ENCODE measurements at places on chromosomes 7 and 10.

DNA sequence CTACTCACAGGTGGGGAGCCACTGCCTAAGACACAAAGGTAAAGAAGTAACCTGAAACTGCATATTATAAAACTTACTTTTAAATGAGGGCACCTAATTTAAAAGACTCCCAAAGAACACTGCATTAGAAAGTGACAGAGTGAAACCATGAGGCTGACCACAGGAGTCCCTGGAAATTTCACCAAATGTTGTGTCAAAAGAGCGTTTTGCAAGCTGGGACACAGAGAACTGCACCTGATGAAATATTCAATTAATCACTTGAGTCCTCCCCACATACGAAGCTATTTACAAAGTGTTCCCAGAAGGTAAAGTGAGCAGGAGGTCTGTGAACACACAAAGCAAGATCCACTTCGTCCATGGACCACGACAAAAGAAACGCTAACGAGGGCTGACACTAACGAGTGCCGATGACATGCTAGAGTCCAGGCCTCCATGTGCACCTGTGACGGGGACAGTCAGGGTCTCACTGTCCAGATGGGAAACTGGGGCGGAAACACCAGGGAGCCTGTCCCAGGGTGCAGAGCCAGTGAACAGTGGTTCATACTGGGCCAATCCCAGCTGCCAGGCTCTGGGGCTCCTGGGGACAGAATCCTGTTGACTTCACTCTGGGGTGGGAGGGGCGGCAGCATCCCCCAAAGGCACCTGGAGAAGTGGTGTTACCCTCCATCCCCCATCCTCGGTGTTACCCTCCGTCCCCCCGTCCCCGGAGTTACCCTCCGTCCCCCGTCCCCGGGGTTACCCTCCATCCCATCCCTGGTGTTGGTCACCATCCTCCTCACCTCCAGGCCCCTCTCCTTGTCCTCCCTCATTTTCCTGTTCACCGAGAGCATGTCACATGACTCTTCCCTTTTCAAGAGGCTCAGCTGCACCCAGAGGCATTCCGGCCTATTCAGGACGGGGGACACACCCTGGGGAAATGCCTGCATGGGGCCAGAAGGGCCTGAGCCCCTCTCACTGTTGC lies 63.4 kb downstream of the DIP2C start:
- H3K27me3 ChIP-seq = no peaks in the 10 kb centered on the region
- no peak for DNase-seq
- H3K4me3 ChIP-seq = no peak overlapping the region
- peaks cover 20% of the 10 kb centered on the region for H3K4me1 ChIP-seq
- H3K36me3 ChIP-seq = no peaks in the 10 kb centered on the region

DNA sequence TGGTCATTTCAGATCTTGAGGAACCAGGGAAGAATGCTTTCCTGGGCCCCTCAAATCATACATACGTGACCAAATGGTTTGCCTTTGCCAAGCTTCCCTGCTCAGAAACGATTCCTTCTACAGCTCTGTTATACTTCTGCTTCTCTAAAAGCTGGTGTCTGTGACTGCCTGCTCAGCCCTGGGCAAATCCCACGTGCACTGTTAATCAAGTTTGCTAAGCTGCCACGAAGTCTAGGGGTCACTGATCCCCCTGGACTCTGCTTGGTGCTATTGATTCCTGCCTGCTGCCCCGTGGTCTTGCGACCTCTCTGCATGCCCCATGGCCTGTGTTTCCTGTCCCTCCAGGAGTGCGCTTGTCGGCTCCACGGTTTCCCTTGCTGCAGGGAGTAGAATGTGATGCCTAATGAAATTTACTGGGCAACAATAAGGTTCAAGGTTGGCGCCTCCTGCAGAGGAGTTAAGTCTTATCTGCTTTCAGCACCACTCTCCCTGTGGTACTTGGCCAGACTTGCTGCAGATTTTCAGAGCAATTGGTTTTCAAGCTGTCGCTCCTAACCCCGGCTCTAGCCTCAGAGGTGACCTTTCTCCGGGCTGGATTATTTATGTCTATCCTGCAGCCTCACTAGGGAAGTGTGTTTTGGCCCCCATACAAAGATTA lies 201.6 kb upstream of the FZD8 start:
- H3K36me3 ChIP-seq = no peaks in the 10 kb centered on the region
- H3K27me3 ChIP-seq = no peaks in the 10 kb centered on the region
- no peaks in the 10 kb centered on the region for H3K4me1 ChIP-seq
- DNase-seq = no peak

DNA sequence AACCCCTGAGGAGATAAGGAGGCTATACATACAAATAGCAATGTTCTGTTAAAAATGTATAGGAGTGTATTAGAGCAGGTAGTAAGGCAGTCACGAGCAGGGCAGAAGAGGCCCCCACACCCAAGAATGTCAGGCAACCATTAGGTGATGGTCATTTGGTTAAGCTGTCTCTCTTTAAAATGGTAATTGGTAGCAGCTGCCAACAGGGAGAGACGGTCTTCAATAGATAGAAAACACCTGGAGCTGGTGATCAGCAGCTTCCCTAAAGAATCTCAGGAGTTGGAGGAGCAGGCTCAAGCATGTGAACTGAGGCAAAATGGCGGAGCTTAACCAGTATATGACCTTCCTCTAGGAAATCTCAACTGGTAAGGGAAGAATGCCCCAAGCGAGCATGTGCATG lies 26.4 kb upstream of the HTR5A start:
- no peak for DNase-seq
- no peak overlapping the region for H3K4me3 ChIP-seq
- no peaks in the 10 kb centered on the region for H3K4me1 ChIP-seq
- no peaks in the 10 kb centered on the region for H3K27me3 ChIP-seq
- no peak overlapping the region for H3K27ac ChIP-seq

- no peak overlapping the region for H3K4me3 ChIP-seq
- no peaks in the 10 kb centered on the region for H3K4me1 ChIP-seq
- no peak overlapping the region for H3K27ac ChIP-seq
- DNase-seq = no peak
Measured at GRCh38 chr10:22727663-22728062, 13.3 kb upstream of the PIP4K2A start.

DNA sequence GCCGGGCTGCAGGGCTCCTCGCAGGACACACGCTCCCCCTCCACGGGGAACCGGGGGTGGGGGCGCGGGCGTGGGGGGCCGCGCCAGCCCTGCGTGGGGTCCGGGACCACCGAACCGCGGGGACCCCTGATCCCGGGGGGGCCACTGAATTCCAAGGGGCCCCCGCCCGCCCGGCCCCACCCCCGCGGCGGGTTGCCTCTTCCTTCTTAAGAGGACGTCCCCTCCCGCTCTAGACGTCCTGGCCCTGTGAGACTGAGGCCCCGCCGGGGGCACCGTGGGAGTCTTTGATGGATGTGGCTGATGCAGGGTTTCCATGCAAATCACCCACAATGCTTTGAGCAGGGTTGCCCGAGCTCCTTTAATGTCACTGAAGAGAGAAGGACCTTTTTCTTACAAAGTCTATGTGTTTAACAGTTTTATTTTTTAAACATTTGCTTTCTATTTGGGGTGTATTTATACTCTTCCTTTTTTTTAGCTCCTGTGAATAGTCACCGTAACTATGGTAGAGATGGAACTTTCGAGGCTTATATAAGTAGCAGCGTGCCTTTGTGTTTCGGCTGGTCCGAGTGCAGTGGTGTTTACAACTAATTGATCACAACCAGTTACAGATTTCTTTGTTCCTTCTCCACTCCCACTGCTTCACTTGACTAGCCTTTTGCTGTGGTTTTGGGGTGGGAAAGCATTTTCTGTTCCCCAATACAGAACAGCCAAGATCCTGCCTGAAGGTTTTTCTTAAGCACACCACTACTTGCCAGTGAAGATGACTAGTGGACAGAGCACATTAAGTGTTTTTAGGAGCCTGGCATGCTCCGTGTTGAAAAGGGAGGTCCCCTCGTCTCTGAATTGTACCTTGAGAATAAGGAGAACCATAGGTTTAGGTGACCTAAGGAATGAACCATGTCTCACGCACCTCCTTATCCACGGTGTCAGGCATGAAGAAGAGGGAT lies 44.8 kb downstream of the PDIA4 start:
- H3K27me3 ChIP-seq = no peaks in the 10 kb centered on the region
- peak; percentile 78 for DNase-seq
- H3K4me1 ChIP-seq = no peaks in the 10 kb centered on the region
- no peaks in the 10 kb centered on the region for H3K36me3 ChIP-seq
- peak overlapping the region; percentile 29 for H3K4me3 ChIP-seq

DNA sequence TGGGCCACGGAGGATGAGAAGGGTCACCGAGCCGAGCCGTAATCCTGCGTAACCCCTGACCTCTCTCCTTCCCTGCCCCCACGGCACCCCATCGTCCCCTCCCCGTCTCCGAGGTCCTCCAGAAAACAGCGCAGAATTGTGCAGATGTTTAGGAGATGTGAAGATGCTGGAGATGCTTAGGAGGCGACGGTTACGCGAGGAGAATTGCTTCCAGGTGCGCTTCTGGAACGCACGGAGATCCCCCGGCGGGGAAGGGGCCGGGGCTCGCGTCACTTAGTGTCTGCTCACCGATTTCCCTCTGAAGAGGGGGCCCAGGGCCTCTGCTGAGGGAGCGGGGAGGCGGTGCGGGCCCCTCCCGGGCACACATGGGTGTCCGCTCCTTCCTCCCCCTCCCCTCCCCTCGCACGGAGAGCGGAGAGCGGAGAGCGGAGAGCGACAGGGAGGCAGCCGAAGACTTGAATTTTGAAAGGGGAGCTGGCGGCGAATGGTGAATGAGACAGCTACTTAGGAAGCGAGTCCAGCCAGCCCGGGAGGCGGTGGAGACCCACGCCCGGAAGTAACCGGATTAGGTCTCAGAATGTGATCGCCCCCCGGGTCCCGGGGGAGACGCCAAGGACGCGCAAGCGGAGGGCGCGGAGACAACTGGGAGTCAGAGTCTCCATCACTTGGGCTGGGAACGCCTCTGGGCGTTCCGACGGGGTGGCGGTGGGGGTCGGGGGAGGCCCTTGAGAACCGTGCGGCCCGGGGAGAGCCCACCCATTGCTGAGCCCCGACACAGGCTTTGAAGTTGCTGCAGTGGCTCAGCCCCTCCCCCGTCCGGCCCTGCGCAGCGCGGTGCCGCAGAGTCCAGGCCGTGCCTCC lies 8.7 kb upstream of the EN2 start:
- no peak overlapping the region for H3K27ac ChIP-seq
- no peak overlapping the region for H3K4me3 ChIP-seq
- H3K36me3 ChIP-seq = no peaks in the 10 kb centered on the region
- peak; percentile 66 for DNase-seq
- H3K27me3 ChIP-seq = peaks cover 63% of the 10 kb centered on the region
- H3K4me1 ChIP-seq = no peaks in the 10 kb centered on the region

- no peaks in the 10 kb centered on the region for H3K36me3 ChIP-seq
- DNase-seq = no peak
- H3K27ac ChIP-seq = no peak overlapping the region
- no peaks in the 10 kb centered on the region for H3K4me1 ChIP-seq
- no peaks in the 10 kb centered on the region for H3K27me3 ChIP-seq
Measured at GRCh38 chr7:54781134-54781920, 22.3 kb upstream of the SEC61G start.

DNA sequence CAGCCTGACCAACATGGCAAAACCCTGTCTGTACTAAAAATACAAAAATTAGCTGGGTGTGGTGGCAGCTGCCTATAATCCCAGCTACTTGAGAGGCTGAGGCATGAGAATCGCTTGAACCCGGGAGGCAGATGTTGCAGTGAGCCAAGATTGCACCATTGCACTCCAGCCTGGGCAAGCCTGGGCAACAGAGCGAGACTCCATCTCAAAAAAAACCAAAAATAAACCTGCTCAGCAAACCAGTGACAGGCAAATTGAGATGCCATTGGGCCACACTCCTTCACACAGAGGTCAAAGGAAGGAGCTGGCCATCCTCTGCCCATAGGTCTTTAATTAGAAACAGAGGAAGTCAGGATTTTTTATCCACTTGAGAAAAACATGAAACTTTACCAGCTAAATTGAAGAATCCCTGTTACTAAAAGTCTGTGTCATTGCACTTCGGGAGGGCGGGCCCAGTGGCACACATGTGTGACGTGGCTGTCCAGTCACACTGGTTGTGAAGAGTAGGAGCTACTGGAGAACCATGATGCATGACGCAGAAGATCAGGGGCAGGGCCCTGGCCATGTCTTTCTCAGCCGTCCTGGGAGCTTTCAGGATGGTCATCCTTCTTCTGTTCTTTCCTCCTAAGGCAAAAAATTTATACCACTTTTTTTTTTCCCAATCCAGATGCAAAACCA lies 118.3 kb upstream of the ZNF438 start:
- no peaks in the 10 kb centered on the region for H3K4me1 ChIP-seq
- DNase-seq = no peak
- H3K4me3 ChIP-seq = no peak overlapping the region
- H3K36me3 ChIP-seq = no peaks in the 10 kb centered on the region

DNA sequence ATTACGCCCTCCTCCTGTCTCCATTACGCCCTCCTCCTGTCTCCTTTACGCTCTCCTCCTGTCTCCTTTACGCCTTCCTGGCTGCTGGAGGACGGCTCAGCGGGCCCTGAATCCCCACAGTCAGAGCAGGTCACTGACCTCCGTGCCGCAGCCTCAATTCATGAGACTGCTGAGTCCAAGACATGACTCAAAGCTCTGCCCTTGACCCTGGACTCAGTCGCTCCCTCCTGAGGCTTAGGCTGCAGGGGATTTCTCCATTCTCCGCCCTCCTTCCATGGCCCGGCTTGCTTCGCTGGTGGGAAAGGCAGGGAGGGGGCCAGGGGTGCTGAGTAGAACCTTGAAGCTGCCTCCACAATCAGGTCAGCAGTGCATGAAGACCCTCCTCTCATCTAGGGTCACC lies 21.0 kb upstream of the FOXL3 start:
- H3K27me3 ChIP-seq = no peaks in the 10 kb centered on the region
- no peak overlapping the region for H3K27ac ChIP-seq
- no peak overlapping the region for H3K4me3 ChIP-seq

GRCh38 chr7:157555313-157555712 lies 218.5 kb downstream of the DNAJB6 start:
- no peaks in the 10 kb centered on the region for H3K36me3 ChIP-seq
- H3K27me3 ChIP-seq = no peaks in the 10 kb centered on the region
- H3K27ac ChIP-seq = no peak overlapping the region
- H3K4me1 ChIP-seq = no peaks in the 10 kb centered on the region
- DNase-seq = no peak

DNA sequence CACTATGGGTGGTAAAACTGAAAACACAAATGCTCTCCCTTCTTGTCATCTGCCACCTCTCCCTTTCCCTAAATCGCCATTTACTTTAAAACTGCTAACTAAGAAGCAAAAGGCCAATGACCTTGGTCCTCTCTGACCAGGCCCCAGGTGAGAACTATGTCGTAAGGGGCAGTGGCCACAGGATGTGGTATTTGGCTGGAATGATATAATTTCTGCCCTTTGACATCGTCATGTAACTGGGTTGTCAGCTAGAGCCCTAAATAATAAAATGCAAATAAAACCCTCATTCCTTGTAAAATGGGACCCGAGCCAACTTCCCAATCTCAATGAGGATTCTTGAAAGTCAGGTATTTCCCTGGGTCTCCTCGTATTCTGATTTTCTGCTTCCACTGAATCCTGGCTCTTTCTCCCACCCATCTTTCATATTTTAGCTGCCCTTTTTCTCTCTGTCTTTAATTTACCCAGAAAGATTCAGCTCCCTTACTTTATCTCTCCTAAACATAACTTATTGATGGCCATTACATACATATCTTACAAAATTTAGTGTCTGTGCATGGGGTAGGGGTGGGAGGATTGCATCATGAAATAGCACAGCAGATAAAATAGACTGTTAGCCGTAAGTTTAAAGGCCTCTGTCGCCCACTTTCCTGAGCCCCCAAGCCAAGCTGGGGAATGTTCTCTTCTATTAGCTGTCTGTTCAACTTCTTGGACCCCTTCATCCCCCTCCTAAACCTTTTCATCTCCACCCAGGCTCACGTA lies 3.2 kb upstream of the EEPD1 start:
- H3K27ac ChIP-seq = no peak overlapping the region
- no peaks in the 10 kb centered on the region for H3K27me3 ChIP-seq
- peaks cover 16% of the 10 kb centered on the region for H3K4me1 ChIP-seq
- no peak for DNase-seq

- H3K27me3 ChIP-seq = no peaks in the 10 kb centered on the region
- no peaks in the 10 kb centered on the region for H3K4me1 ChIP-seq
- no peaks in the 10 kb centered on the region for H3K36me3 ChIP-seq
- no peak overlapping the region for H3K4me3 ChIP-seq
Measured at GRCh38 chr7:151900591-151900985, 23.7 kb upstream of the PRKAG2 start.
